ENCODE measurements at places on chromosomes 6 and 20.

DNA sequence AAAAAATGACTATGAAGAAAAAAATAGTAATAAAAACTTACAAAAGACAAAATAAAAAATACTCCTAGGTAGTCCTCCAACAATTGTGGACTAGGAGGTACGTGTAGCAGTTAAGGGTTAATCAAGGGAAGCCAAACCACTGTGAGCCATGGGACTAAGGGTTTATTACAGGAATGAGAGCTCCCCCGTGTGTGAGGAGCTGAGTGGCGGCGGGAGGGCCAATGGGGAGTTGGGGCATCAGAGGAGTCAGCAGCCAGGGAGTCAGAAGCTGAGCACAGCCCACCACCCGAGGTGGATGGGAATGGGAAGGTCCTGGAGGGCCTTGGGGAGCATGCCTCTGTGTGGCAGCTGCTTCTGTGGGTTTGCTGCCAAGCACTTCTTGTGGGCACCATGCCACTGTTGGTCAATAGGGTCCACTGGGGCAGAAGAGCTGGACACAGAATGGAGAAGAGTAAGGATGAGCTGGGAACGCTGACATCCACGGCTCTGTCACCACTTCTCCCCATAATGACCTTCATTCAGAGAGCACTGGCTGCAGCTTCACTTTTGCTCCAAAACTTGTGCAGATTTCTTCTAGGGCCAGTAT, 373.3 kb downstream of the CDKAL1 start:
- no peak for DNase-seq

- no peak for DNase-seq
Measured at GRCh38 chr6:10414756-10415616, at the start of gene TFAP2A. Gene TFAP2A (minus strand): TSS chr6:10415074. CDS start chr6:10414991, 83 bp downstream.

- peak; percentile 59 for DNase-seq
Measured at GRCh38 chr6:113050010-113050858, 703.1 kb downstream of the RFPL4B start.

DNA sequence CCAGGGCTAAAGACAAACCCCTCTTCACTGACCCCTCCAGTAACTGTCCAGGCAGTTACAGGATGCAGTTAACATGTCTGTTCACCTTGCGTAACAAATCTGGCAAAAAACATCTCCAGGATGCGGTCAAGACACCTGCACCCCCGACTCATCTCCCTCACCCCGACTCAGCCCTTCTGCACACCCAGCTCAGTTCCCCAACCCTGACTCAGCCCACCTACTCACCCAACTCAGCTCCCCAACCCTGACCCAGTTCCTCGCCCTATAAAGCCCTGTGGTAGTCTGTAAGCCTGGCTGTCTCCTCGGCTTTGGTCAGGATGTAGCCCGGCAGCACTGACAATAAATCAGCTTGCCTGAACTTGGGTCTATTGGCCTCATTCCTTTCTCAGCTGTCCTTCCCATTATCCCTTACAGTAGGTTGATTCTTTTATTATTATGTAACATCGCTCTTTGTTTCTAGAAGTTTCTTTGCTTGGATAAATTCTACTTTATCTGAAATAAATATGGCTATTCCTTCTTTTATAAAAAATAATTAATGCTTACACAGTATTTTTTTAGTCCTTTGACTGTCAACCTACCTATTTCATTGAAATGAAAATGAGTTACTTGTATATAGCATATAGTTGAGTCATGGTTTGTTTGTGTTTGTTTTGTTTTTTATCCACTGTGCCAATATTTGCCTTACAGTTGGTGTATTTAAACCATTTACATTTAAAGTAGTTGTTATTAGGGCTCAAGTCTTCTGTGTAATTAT, 12.9 kb upstream of the ADTRP start:
- DNase-seq = peak; percentile 49

DNA sequence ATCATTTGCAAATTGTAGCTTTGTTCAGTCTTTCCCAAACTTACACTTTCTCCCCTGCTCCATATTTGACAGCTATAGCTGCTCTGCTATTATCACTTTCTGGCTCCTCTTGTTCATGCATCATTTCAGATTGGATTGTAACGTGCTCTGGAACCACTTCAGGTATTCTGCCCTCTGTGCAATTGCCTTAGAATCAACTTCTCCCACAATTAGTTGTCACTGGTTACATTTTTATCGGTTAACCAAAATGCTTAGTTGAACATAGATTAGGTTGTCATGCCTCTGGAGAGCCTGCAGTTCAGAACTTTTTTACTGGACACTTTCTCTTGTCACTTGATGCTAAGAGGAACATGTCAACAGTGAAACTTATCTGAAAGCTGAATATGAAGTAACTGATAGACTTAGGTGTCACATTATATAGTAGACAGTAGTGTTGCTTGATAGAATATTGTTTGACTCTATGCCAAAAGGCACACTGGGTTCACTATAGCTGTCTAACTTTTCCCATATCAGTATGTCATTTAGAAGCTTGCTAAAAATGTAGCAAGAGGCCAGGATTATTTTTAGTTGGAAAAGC, 127.7 kb upstream of the PTPRK start:
- DNase-seq = peak; percentile 3

- no peak for DNase-seq
Measured at GRCh38 chr6:108746366-108746765, 101.9 kb upstream of the ARMC2 start.

- DNase-seq = no peak
Measured at GRCh38 chr6:107816818-107817217, 7.3 kb downstream of the SCML4 start.

DNA sequence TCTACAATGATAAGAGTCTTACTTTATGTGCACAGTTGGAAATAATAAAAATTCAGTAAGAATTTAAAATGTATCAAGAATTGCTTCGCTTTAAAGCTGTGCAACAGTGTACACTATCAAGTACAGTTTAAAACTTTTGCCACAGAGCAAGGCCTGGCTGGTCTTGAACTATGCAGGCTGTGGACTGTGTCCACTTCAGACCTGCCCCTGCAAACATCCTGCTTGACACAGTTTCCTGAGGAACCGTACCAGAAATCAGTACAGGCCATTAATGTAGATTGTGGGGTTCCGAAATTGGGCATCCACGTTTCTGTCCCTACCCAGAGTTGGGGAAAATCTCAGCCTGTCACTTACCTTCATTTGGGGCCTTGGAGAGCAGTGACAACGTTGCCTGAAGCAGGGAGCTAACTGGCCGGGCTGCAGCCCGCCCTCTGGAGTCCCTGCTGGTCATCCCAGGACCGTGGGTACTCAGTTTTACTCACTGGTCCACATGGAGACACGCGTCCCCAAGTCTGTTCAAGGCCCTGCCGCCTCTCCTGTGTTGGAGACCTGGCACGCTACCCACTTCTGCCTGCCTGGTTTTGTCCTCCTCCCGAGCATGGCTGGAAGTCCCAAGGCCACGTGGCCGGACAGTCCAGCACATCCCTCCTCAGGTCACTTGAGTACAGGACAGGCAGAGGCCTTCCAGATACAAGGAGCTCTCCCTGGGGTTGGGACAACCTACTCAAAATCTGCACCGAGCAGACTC, 8.4 kb downstream of the NINL start:
- DNase-seq = no peak

DNA sequence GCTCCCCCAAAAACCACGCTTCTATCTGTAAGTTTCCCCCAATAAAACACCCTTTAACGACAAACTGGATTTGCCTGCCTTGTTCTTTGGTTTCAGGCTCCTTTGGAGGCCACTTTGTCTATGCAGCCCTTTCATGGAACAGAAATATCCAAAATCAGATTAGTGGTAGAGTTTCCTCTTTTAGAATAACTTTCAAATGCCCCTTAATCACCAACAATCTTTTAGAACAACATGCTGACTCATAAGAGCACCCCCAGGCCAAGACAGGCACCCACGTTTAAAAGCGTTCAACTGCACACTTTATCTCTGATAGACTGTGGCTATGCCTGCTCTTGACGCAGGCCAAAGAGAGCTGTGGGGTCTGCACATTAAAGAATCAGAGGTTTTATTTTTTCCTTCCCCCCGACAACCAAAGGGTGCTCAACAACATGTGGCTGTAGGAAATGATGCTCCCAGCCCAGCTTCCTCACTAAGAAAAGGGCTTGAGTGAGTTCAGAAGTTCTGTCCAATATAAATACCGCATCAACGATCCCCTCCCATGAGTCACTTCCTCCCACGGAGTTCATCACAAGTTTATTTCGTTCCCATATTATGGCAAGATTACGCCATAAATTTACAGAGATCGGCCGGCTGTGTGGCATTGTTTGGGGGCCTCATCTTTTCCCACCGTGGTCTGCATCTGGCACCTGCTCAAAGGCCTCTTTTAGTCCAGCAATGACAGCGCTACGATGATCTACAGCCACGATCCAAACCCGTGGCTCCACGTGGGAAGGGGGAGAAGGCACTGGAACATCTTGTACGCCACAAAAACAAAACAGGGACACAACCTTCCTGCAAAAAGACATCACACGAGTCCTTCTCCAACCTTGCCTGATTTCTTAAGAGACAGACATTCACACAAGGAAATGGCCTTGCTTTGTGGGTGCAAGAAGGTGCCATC, 88.8 kb upstream of the NFATC2 start:
- DNase-seq = no peak

GRCh38 chr6:117919275-117919674, 12.2 kb downstream of the SLC35F1 start:
- no peak for DNase-seq

GRCh38 chr6:73081955-73082354, 143.3 kb downstream of the KHDC1L start:
- no peak for DNase-seq

DNA sequence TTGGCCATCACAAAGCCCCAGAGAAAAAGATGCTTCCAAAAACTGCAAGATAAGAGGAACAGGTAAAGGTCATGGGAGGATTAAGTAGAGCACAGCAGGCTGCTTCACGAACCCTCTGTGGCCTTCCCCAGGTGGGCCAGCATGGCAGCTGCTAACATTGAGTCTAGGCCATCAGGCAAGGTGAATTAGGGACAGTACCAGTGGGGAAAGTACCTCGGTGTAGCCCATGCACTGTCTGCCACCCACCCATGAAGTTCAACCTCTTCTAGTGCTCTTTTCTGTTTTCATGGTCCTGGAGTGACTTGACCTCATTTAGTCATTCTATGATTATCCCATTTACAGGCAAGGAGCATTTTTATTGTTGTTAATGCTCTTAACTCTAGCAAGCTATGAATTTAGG, 108.6 kb upstream of the DUSP22 start:
- DNase-seq = no peak

DNA sequence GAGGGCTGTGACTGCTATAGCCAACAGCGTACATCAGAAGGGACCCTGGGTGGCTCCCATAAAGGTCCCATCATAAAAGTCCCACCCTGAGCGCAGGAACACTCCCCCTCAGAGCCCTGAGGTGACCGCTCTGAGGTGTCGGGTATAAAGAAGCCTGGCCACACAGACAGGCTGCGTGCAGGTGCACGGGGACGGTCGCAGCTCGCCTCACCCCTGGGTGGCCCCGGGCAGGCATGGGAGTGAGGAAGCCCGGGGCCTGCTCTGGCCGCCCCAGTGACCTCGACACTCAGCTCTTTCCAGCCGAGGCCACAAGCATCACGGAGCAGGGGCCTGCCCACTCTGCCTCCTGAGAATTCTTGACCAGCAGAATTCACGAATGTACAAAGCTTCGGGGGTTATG, 14.4 kb upstream of the RNASET2 start:
- no peak for DNase-seq

DNA sequence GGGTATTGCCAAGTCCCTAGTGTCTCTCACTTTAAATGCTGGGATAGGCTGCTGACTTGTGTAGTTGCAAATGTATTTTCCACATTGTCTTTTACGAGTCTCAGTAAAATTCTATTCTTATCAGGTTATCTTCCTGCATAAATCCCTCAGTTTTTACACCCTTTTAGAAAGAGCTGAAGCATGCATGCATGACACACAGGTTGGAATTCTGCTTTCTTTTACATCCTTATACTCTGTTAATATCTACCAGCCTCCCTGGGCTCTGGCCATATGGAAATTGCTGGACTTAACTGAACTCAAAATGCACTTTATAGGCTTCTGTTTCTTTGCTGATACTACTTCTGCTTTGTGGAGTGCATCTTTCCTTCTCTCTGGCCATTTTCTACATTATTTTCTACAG, 477.4 kb downstream of the FRK start:
- DNase-seq = no peak

DNA sequence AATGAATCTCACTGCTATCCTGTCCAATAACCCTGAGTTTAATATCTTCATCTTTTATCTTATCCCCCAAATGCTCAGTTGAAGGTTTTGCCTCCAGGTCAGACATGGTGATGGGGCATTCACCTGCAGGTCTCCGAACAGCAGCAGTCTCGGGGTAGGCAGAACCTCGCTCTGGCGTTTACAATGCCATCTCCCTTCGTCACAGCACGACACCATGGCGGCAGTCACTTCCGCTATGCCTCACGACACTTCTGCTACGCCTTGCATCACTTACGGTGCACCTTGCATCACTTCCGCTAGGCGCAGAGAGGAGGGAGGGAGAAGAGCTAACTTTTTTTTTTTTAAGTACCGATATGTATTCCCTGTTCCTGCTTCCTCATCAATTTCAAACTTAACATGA, 194.9 kb downstream of the BCAS1 start:
- no peak for DNase-seq

Measured in DMS53 (cell line).